Hypothalamus (tissue), 51 donors: ENCODE measurements at places on chromosomes 12 and 14.

DNA sequence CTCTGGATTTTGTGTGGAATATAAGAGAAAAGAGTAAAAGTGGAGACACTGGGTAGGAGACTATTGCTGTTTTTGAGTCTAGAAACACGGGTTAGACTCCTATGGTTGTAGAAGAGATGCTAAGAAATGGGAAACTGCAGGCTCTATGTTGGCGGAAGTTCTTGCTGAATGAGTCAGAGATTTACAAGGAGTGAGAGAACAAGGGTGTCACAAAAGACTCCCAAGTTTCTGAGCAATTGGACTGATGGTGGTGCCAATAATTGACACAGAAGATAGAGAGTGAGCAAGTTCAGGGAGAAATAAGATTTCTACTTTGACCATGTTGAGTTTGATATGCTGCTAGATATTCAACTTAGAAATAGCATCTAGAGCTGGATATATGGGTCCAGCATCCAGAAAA is 2.6 kb upstream of the PRKD1 start:
- no peak for DNase-seq

- no peak for DNase-seq
Observed at GRCh38 chr12:6765048-6765633, 1.0 kb upstream of the PTMS start.

GRCh38 chr12:62335796-62336195 is 75.6 kb downstream of the USP15 start:
- DNase-seq = no peak

- DNase-seq = no peak
Observed at GRCh38 chr14:51783765-51784164, 76.6 kb upstream of the GNG2 start.

GRCh38 chr12:25677232-25677937 is 124.3 kb upstream of the LMNTD1 start:
- DNase-seq = no peak

DNA sequence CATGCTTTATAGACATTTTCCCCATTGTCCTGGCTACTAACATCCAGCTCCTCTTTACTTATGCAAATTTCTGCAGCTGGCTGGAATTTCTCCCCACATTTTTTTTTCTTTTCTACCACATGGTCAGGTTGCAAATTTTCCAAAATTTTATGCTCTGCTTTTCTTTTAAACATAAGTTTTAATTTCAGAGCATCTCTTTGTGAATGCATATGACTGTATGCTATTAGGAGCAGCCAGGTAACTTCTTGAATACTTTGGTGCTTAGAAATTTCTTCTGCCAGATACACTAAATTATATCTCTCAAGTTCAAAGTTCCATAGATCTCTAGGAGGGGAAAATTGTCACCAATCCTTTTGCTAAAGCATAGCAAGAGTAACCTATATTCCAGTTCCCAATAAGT is 365.9 kb downstream of the LRFN5 start:
- DNase-seq = no peak

- no peak for DNase-seq
Observed at GRCh38 chr12:110039085-110039807, 9.1 kb downstream of the C12orf76 start.

- DNase-seq = no peak
Observed at GRCh38 chr14:93103392-93104080, 12.2 kb downstream of the ITPK1 start.

DNA sequence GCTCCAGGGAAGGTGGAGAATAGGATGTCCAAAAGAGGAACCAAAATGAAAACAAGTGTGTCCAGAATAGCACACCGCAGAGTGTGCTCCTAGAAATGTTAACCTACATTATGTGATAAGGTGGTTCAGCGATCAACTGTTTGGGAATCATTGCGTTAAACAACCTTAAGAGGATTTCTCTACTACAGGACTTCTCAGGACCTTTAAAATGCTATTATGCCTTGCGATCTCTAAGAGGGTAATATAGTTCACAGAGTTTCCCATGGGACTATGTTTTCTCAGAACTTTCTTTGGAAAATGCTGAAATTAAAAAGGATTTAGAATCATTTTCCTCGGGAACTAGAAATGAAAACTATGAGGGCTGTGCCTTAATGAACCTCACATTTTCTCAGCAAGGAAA is 1.8 kb downstream of the GLT8D2 start:
- DNase-seq = no peak

DNA sequence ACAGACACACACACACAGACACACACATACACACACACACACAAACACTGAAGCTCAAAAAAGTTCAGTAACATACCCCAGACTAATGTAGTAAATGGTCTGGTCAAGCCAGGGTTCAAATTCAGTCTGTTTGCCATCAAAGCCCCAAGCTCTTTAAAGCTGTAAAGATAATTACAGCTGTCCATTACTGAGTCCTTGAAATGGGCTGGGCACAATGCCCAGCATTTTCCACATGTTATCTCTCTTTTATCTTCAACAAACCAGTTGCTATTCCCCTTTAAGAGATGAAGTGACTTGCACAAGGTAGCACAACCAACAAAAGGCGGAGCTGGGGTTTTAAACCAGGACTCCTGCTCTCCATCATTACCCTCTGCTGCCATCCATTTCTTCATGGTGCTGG is 7.6 kb upstream of the UNC119B start:
- no peak for DNase-seq

DNA sequence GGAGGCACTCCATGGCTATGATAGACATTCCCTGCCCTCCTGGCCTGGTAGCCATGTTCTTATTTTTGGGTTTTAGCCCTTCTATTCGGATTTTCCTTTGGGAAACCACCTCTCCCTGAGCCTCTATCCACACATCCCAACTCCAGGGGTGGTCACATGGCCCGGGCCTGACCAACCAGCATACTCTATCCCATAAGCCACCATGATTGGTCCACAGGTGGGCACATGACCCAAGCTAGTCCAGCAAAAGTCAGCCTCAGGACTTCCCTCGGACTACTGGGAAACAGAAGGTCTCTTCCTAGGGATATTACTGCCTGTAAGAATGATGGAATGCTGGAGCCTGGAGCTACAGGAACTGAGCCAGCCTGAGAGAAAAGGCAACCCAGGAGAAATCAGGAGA is 12.5 kb downstream of the PRIMA1 start:
- no peak for DNase-seq

DNA sequence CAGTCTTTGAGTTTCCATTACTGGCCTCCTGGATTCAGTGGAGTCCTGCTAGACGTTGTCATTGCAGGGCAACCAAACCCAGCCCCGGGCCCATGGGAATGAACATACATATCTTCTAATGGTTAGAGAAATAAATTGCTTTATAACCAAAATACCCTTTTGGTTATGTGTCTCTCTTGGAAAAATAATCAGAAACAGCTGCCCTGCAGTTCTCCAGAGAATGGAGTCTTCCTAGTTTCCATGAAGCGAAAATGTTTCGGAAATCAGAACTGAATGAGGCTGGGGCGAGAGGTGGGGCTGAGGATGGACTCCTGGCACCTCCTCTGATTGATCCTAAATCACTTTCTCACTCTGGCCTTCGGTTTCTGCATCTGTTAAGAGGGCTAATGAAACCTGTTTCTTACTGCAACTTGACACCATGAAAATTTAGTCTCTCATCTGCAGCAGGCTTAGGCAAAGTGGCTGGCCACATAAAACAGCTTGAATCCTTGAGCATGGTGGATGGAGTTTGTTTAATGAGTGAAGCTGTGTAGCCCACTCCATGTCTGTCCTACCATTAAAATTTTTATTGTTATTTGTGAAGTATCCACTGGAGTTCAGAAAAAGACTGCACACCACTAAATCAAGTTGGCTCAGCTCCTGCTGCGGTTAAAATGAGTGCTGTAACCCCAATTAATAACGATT is 198.9 kb downstream of the CACNA1C start:
- DNase-seq = no peak

- DNase-seq = no peak
Observed at GRCh38 chr12:106115440-106115839, 23.3 kb downstream of the NUAK1 start.

DNA sequence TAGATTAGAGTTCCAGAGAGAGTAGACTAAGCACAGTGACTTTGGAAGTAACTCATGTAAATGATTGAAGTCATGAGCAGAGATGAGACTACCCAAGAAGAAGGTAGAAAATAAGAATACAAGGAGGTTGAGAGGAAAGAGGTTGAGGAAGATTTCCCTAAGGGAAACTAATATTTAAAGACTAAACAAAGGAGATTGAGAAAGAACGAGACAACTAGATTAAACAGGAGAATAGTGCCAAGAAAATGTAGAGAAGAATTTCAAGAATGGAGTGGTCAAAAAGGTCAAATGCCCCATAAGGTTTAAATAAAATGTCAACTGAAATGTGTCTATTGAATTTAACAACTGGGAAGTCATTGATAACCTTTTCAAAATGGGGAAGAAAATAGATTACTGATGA is 59.0 kb downstream of the RPS29 start:
- no peak for DNase-seq

GRCh38 chr14:65962952-65963351 is 523.2 kb upstream of the CCDC196 start:
- no peak for DNase-seq

- DNase-seq = no peak
Observed at GRCh38 chr14:102500158-102500662, 9.4 kb downstream of the ANKRD9 start.

GRCh38 chr12:62726471-62726980 is 208.4 kb downstream of the PPM1H start:
- DNase-seq = no peak

DNA sequence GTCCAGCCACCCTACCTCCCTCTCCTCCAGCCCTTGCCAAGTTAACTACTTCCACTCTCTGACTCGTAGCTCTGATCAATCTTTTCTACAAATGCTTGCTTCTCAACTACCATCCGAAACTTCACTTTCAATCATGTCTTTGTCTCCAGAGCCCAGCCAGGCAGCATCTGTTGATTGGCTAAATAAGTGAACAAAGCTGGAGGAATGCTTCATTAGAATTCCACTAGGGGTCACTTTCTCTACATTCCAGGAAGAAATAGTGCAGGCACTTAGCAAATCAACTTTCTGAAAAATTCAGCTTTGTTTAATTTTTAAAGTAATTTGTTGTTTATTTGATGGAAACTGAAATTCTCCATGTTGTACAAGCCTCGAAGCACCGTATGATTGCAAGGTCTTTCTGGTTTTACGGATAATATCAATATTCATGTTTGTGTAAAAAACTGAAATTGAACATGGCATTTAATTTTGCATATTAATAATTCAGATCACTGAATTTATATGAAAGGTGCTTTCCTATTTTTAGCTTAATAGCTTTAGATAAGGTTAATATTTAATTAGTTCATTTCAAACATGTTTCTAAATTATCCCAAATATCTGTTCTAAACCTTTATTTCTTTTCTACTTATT is 32.4 kb upstream of the HELB start:
- DNase-seq = no peak

DNA sequence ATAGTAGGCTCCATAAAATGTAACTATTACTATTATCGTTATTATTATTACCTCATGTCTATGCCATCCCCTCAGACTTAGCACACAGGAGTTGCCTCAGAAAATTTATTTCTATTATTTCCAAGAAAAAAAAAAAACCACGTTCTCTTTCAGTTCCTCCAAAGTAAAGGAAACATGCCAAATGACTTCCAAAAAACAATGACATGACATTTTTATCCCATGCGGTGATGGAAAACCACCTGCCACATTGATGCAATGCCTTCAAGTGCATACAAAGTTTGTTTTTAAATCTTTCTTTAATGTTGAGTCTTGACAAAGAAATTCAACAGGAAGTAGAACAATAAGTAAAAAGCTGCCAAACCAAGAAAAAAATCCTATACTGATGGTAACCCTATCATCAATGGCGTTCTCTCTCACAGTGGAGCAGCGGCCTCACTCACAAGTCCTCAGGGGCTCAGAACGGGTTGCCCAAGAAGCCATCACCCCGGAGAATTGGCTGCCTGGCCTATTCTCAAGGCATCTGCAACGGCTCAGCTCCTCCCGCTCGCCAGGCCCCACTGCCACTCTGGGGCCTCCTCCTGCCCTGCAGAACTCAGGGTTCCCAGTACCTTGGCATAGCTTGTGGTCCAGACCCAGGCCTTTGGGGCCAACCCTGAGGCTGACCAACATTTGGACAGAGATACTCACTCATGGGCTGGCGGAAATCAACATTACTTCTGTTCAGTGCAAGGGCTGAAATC is 51.9 kb downstream of the SERPINA3 start:
- no peak for DNase-seq

DNA sequence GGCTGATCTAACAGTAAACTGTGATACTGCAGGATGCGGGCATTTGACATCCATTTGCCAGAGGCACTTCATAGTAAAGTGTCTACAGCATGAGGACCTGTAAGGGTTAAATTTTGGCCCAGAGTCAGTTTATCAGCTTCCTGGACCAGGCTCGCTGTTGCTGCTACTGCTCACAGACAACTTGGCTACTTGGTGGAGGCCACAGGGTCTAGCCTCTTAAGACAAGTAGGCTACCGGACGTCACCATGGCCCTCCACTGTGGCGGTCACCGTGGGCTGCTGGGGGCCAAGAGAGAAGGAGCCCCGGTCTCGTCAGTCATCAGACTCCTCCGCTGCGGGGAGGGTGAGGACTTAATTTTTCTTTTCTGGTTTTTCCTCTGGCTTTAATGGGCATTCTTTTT is 117.3 kb upstream of the PZP start:
- no peak for DNase-seq

GRCh38 chr14:61381553-61381952 is 60.2 kb downstream of the PRKCH start:
- DNase-seq = no peak

- no peak for DNase-seq
Observed at GRCh38 chr14:23910101-23910875, 43.3 kb upstream of the DHRS4 start.

GRCh38 chr14:33343016-33343415 is 404.3 kb downstream of the NPAS3 start:
- no peak for DNase-seq

DNA sequence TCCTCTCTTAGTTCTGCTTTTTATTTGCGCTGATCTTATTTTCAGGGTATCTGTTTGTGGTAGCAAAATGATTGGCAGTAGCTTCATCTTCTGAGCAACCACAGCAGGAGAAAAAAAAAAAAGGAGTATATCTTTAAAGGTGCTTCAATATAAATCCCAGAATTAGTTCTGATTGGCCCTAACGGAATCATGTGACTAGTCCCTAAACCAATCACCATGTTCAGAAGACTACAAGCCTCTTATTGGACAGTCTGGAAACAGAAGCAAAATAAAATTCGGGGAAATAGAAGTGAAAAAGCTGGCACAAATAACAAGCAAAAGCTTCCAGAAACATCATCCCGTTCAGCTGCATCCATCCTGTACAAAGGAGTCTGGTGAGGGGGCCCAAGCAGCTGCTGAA is 49.9 kb upstream of the PTPRO start:
- DNase-seq = no peak

GRCh38 chr12:70838127-70838526 is 82.4 kb downstream of the PTPRR start:
- no peak for DNase-seq

- DNase-seq = no peak
Observed at GRCh38 chr12:97321621-97322020, 141.0 kb upstream of the RMST start.
